ENCODE measurements at places on chromosomes 3 and 15. TPM values are rescaled to one million over a fixed set of nuclear protein-coding genes. Genes with fewer than 3 reads are reported as not detected.

GRCh38 chr3:118348169-118348557 lies 686.5 kb downstream of the IGSF11 start:
- DNase-seq: no peak

- DNase-seq: no peak
Observed at GRCh38 chr3:125061170-125061569, 5.4 kb upstream of the HEG1 start.

DNA sequence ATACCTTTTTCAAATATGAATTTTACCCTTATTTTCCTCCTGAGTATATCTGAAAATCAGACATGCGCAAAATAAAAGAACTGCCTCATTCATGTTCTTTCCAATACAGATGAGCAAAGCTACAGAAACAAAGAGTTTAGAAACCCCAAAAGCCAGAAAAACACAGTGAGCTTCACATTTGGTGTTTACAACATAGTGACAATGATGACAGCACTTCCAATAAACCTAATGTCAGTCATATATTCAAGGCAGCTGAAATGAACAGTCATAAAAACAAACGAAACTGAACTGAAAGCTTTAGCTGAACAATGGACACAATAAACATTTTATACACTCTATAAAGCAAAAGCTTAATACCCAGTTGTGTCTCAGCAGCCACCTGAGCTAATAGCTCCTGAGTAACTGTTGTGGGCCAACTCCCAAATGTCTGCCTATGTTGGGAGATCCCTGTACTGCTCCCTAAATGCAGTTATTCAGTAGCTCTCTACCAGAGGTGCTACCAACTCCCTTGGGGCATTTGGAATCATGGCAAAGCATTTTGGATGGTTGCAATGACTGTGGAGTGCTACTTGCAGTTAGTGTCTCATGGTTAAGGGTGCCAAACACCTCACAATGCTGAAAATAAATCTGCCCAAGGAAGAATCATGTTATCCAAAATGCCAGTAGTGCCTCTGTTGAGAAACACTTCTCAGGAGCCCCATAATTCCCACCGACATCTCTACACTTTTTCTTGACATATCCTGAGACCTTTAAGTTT lies 131.5 kb downstream of the TGFBR2 start:
- no peak for DNase-seq

The TUSC7 gene
- not detected for total RNA-seq

DNA sequence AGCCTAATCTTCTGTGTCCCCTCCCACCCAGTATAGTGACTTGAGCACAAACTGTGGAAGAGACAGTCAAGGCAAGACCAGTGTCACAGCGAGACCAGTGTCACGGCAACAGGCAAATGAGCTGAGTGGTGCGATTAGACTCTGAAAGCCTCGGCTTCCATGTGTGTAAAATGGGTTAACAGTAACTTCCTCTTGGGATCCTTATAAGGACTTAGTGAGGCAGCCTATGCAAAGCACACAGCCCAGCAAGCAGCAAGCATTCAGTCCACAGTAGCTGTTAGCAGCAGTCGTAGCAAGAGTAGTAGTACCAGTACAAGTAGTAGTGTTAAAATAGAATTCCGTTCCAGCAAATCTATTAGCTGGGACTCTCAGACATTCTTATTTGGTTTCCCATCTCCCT lies 334.1 kb downstream of the GABRB3 start:
- DNase-seq: no peak

The AMIGO3 gene
- total RNA-seq: not detected

DNA sequence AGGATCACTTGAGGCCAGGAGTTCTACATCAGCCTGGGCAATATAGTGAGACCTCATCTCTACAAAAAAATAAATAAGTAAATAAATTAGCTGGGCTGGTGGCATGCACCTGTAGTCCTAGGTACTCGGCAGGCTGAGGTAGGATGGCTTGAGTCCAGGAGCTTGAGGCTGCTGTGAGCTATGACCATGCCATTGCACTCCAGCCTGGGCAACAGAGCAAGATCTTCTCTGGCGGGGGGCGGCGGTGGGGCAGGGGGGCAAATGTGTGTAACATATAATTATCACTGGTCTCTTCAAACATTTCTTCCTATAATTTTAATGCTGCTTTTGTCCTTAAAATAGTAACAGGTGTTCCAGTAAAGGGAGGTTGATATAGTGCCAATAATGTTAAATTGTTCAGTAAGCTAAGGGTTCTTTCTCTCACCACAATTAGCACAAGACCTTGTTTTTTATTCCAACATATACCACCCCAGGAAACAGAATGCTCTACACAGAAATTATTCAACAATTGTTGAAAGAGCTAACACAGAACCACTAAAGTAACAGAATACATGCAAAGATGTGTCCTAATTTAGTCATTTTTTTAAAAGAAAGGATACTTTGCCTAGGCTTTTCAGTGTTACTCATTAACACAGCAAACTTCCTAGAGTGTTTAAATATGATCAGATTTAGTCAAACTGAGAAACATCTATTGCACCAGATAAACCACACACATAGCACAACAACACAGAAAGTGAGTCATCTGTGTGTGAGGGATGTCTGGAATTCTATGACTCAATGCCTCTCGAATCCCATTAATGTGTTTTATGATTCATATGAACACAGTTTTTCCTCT lies 29.1 kb downstream of the ANKRD28 start:
- DNase-seq: peak; percentile 7

- DNase-seq: no peak
Observed at GRCh38 chr3:22634433-22634832, 568.7 kb upstream of the UBE2E2 start.

GRCh38 chr3:44554626-44555592 lies at the start of gene ZKSCAN7:
ZKSCAN7 (plus strand) TSS chr3:44555193; CDS start chr3:44557048, 1,855 bp downstream.
- peak; percentile 52 for DNase-seq

DNA sequence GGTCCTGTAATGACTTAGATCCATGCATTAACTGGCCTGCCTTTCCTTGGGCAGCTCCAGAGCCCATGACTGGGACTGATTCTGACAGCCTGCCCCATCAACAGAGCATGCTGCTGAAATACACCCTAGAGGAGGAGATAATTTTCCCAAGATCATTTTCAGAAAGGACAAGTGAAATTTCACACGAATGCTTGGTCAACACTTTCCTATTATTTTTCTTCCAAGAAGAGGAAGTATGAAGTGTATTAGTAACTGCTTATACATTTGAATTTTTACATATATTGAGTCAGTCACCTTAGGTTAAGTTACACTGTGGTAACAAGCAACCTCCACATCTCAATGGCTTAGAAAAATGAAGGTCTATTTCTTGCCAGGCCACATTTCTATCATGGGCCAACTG lies 9.7 kb upstream of the NMNAT3 start:
- no peak for DNase-seq

DNA sequence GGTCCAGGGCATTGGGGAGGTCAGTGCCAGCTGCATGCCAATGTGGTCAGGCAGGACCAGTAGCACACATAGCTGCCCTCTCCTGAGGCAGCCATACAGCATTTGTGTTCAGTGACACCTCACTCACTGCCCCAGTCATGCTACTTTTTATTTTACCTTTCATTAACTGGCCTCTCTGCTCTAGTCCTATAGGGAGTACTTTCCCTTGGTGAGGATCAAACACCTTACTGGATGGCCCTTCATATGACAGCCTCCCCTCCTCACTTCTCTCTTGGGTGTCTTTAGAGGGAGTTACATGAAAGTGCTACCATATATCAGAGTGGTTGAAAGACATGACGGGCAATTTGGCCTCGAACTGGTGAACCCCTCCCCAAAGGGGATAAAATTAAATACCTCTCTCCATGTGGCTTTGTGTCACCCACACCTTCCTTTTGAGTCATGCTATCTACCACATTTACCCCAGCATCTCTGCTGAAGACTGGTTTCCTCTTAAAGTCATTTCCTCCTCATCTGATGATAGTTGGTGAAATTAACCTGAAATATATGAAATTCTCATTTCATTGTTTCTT lies 17.6 kb downstream of the RLBP1 start:
- DNase-seq: peak; percentile 68

DNA sequence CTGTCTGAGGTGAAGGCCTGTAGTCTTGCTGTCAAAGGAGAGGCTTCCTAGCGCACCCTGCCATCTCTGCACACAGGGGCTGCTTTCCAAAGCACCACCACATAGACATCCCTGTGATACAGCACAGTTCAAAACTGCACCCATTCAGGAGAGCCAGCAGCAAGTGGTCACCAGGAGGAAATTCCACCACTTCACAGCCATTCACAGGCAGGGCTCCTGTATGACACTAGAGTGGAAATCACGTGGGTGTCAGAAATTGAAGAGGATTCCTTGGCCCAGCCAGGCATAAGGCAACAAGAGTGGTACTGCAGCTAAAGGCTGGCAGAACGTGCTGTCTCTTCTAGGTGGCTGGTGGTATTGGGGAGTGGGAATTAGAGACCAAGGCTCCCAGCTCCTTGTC lies 102.8 kb downstream of the RFTN1 start:
- DNase-seq: no peak

- no peak for DNase-seq
Observed at GRCh38 chr15:58064082-58064979, 1.2 kb downstream of the ALDH1A2 start.

- DNase-seq: no peak
Observed at GRCh38 chr3:72490688-72491435, 357.4 kb downstream of the SHQ1 start.

GRCh38 chr3:192726385-192726784 lies 956 bp downstream of the FGF12 start:
- no peak for DNase-seq
